ENCODE measurements at places on chromosomes 7 and 10. TPM values are rescaled to one million over a fixed set of nuclear protein-coding genes. Genes with fewer than 3 reads are reported as not detected.
A peak's percentile ranks its signal among the peaks of the same experiment; 100 is the strongest.

DNA sequence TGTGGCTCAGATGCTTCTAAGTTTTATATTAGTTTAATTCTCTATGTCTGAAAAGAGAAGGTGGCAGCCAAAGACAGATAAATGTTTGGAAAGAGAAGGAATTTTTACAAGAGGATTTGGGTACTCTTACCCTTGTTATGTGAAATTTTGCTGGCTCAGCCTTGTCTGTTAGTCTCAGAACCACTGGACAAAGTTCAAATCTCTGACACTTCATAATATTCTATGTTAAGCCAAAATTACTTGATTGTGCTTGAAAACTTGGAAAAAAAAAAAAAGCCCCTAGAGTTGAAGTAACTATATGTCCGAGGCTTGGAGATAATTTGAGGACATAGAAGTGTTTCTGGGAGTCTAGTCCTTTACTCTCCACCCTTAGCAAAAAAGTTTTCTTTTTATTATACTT is 1079.3 kb upstream of the LRRTM3 start:
- DNase-seq = no peak

- peak; percentile 36 for DNase-seq
Measured at GRCh38 chr10:92914478-92915325, 66.4 kb downstream of the EXOC6 start.

- DNase-seq = no peak
Measured at GRCh38 chr10:86579883-86580520, 58.4 kb upstream of the WAPL start.

GRCh38 chr7:68800316-68800715 is 798.0 kb upstream of the AUTS2 start:
- DNase-seq = no peak

GRCh38 chr7:138245216-138245615 is 169.0 kb downstream of the AKR1D1 start:
- DNase-seq = no peak

GRCh38 chr10:65194555-65194954 is 1673.4 kb downstream of the REEP3 start:
- DNase-seq = no peak

- DNase-seq = no peak
Measured at GRCh38 chr7:24884401-24884800, 95.6 kb downstream of the OSBPL3 start.

- peak; percentile 93 for DNase-seq
Measured at GRCh38 chr10:22560913-22561239, 153.5 kb downstream of the PIP4K2A start.

- DNase-seq = no peak
Measured at GRCh38 chr10:109735776-109736175, 187.5 kb downstream of the XPNPEP1 start.

DNA sequence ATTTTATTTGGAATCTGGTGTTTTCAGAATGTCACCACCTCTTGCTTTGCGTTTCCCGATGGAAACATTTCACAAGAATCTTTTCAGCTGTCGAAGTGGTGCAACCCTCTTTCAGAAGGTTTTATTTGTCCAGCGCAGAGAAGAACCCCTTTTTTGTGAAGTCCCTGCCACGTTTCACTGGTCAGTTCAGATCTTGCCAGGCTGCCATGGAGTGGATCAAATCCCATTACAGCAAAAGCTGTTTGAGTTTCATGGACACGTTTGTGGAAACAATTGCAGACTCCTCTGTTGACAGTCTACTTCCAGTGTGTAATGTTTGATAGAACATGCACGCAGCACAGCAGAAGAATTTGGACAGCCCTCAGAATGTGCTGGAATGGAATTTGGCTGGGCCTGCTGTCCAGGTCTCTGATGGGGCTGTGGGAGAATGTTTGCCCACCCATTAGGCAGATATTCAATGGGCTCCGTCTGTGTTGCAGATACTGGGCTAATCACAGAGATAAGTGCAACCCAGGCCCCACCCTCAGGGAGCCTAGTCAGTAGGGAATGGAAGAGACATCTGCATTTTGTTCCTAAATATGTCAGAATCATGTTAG is 143.2 kb downstream of the GRK5 start:
- no peak for DNase-seq

DNA sequence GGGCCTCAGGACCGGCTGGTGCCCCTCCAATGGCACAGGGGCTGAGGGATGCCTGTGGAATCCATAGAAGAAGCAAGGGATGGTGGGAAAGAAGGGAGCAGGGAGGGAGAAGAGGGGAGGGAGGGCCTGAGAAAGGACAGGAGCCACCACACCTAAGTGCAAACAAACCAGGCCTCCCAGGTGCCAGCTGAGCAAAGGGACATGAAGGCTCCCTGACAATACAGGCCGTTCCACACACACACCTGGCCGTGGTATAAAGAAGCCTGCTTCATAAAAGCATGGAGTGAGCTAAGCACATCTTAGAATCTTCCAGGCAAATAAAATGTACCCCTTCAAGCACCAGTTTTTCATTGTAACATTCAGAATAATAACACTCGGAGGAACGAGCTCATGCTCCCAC is 54.0 kb downstream of the OAT start:
- DNase-seq = no peak

- peak; percentile 52 for DNase-seq
Measured at GRCh38 chr7:102933763-102934162, 21.0 kb downstream of the LRRC17 start.

GRCh38 chr7:84455788-84456187 is 261.2 kb upstream of the SEMA3A start:
- no peak for DNase-seq

DNA sequence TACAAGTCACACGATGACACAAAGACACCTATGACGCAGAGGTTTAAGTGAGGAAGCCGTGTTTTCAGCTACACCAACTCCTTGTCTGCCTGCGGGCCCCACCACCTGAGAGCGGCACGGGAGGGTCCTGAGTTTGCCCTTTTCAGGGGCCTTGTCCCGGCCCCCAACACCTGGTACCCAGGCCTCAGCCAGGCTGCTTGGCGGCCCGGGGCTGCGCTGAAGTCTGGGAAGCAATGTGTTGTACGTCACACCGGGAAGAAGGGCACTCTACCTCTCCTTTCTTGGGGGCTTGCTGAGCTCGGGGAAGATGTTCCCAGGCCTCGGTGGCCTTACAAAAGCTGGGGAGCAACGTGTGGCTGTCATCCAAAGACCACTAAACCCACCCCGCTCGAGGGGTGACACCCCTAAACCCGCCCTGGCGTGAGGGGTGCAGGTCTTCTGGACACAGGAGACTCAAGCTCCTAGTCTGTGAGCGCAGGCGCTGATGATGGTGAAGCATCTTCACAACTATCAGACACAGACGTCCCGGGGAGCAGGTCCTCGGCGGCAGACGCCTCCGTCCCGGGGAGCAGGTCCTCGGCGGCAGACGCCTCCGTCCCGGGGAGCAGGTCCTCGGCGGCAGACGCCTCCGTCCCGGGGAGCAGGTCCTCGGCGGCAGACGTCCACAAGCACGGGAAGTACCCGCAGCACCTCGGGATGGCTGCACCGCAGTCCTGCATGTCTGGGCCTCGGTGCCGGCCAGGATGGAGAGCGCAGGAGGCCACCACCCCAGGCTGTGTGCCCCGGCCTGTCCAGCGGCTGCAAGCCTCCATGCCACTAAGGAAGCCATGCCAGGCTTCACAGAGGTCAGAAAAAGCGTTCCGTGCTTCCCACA is 15.4 kb downstream of the CFAP46 start:
- no peak for DNase-seq

DNA sequence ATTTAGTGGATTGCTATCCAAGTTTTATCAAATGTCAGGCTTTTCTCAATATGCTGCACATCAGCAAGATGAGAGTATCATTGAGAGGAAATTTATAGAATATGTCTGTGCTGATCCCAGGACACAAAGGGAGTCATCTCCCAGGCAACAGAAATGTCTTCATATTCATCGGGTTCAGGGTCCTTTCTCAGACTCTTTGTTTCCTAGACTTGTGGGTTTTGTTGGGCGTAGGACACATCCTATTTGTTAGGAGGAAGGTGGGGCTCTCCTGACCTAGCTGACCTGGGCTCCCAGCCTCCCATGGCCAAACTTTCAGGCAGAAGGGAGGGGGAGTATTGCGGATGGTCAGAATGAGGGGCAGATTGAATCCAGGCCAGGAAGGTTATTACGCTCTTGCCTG is 22.9 kb upstream of the NPS start:
- peak; percentile 74 for DNase-seq

- DNase-seq = no peak
Measured at GRCh38 chr10:14918964-14919363, 34.9 kb downstream of the DCLRE1C start.

DNA sequence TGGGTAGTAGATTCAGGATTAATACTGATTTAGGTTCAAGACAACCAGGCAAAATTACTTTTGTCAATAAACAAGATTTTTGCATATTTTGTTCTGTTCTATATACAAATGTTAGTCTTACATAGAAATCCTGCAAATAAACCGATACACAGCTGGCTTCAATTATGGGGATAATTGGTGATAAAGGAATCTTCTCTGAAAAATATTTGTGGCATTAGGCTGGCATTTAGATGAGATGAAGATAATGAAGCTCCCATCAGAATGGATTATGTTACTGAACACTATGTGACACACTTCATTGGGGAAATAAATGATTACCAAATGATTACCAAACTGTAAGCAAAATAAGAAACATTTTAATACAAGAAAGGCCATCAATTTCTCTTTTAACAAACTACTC is 65.8 kb downstream of the NT5C2 start:
- no peak for DNase-seq

DNA sequence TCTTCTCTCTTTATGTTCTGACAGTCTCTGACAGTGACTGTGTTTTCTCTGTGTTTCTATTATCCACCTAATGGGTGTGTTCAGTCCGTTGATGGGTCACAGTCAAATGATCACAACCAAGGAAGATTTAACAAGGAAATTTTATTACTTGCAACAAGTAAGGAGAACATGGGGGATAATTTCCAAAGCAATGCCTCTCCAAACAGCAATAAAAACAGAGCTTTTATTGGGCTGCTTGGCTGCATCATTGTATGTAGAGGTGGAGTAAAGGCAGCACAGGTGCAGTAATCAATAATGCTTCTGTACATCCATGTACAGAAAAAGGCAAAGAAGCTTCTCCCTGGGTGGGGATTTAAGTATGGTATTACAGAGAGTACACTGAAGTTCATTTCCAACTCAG is 1525.6 kb downstream of the REEP3 start:
- DNase-seq = no peak

GRCh38 chr10:78762086-78762630 is 306.6 kb upstream of the ZMIZ1 start:
- DNase-seq = no peak

GRCh38 chr7:14351167-14351566 is 361.7 kb upstream of the ETV1 start:
- DNase-seq = no peak

- DNase-seq = no peak
Measured at GRCh38 chr10:16271571-16271970, 165.2 kb upstream of the PTER start.

DNA sequence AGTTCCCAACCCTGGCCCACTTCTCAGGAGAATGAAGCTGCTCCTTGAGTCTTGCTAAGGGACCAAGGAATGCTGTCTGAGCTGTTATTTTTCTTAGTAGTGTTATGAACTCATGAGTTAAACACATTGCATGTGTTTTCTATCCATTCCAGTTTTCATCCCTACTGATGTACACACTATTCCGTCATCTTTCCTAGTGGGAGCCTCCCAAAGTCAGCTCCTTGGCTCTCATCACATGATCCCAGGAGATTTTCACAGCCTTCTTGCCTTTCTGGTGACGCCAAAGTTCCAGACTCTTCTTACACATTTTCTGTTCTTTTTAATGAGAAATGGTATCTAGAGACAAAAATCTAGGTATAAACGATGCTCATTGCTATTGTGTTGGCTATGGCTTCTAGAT is 8.4 kb upstream of the C10orf71 start:
- no peak for DNase-seq

DNA sequence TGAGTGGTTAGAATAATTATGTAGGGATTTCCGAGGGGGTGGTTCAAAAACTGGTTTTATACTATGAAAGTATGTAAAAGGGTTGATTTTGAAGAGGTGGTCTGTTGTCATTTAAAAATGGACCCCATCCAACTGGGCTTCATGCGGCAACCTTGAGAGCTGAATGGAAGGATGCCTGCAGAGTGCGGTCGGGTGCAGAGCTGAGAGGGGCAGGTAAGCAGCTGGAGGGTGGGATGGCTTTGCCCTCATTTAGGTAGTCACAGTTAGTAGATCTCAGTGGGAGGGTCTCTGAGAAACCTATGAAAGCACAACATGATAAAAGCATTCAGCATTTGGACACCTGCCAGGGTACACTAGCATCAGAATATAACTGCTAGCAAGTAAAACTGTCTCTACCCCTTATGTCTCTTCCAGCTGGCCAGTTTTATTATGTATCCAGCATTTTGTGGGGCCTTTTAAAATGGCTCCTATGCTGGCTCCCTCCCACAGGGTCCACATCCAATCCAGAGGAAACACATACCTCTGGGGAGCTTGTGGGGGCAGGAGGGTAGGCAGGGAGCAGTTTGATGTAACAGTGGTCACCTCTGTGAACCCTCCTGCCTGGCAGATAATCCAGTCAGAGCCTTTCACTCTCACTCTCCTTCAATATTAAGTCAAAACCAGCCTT is 75.9 kb upstream of the MAGI2 start:
- peak; percentile 35 for DNase-seq

DNA sequence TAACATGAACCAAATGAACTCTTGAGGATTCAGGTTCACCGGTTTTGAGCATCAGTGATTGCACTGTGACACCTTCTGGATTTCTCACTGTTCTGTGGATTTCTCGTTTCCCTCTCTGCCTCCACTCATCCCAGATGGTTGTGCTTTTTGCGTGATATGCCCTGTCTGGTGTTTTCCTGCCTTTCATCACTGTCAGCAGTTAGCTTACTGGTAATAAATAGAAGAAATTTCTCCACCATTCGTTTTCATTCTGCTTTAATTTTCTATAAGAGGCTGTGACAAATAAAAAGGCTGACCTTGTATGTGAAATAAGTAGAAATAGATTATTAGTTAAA is 16.2 kb downstream of the BPGM start:
- DNase-seq = peak; percentile 25

GRCh38 chr7:139595806-139596205 is 72.3 kb downstream of the CLEC2L start:
- DNase-seq = no peak

- DNase-seq = no peak
Measured at GRCh38 chr10:101110856-101111523, 20.1 kb upstream of the TLX1 start.

- DNase-seq = no peak
Measured at GRCh38 chr10:78907551-78908211, 161.1 kb upstream of the ZMIZ1 start.

DNA sequence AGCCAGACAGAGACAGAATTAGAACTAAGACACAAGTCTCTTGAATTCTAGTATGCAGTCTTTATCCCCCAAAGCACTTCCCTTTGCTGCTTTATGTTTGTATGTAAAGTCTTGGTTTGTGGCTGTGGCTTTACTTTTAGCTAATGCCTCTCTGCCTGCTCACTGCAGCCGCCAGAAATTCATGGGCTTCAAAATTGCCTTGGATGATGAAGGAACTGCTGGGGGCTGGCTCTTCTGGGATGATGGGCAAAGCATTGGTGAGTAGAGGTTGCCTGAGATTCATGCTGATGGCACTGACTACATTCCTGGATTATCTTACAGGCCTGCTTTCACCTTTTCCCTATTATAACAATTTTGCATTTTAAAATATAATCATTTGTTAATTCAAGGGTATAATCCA is 10.9 kb upstream of the MGAM2 start:
- no peak for DNase-seq

Gene LRRC17
- polyA plus RNA-seq = 0.95 TPM

Gene INSYN2A
- polyA plus RNA-seq = 7.7 TPM

Gene FBXL13
- polyA plus RNA-seq = 0.24 TPM

Gene IFRD1
- 22.3 TPM for polyA plus RNA-seq

Gene IFIT1
- 15.9 TPM for polyA plus RNA-seq

Gene NOBOX
- polyA plus RNA-seq = not detected

Gene SCIN
- polyA plus RNA-seq = 2.5 TPM

Gene ANKRD7
- not detected for polyA plus RNA-seq

Gene TBC1D12
- 6.0 TPM for polyA plus RNA-seq

Gene LRRC61
- polyA plus RNA-seq = 90.8 TPM

Gene ST8SIA6
- polyA plus RNA-seq = 0.46 TPM

Measured in brain (organoid and tissue), 16 donors.